ENCODE measurements at places on chromosomes 2 and 18.

GRCh38 chr18:58668211-58668610 lies 3.1 kb upstream of the MALT1 start:
- H3K4me1 ChIP-seq: peaks cover 7% of the 10 kb centered on the region
- no peak overlapping the region for H3K4me3 ChIP-seq
- no peak overlapping the region for H3K27ac ChIP-seq
- H3K36me3 ChIP-seq: no peaks in the 10 kb centered on the region
- H3K27me3 ChIP-seq: no peaks in the 10 kb centered on the region

DNA sequence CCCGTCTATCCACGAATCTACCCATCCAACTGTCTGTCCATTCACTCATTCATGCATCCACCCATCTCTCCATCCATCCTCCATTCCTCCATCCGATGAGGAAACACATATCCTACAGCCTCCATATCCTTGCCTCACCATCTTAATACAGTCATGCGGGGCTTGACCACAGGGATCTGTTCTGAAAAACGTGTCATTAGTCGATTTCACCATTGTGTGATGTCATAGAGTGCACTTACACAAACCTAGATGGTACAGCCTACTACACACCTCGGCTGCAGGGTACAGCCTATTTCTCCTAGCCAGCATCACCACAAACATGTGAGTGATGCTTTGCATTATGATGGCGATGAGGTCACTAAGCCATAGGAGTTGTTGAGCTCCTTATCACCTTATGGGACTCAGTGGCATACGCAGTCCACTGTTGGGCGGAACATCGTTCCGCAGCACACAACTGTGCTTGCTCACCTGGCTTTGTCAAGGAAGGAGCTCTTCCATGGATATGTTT lies 1.9 kb upstream of the NT5DC4 start:
- no peaks in the 10 kb centered on the region for H3K27me3 ChIP-seq
- no peaks in the 10 kb centered on the region for H3K4me1 ChIP-seq
- H3K36me3 ChIP-seq: no peaks in the 10 kb centered on the region
- H3K4me3 ChIP-seq: no peak overlapping the region

- DNase-seq: no peak
- H3K27ac ChIP-seq: no peak overlapping the region
- H3K27me3 ChIP-seq: no peaks in the 10 kb centered on the region
- no peak overlapping the region for H3K4me3 ChIP-seq
Observed at GRCh38 chr2:167637741-167638140, 609.7 kb downstream of the STK39 start.

- no peak overlapping the region for H3K27ac ChIP-seq
- no peaks in the 10 kb centered on the region for H3K36me3 ChIP-seq
- no peaks in the 10 kb centered on the region for H3K27me3 ChIP-seq
- H3K4me1 ChIP-seq: peaks cover 5% of the 10 kb centered on the region
- no peak for DNase-seq
- H3K4me3 ChIP-seq: no peak overlapping the region
Observed at GRCh38 chr2:152433791-152434190, 98.8 kb downstream of the FMNL2 start.

DNA sequence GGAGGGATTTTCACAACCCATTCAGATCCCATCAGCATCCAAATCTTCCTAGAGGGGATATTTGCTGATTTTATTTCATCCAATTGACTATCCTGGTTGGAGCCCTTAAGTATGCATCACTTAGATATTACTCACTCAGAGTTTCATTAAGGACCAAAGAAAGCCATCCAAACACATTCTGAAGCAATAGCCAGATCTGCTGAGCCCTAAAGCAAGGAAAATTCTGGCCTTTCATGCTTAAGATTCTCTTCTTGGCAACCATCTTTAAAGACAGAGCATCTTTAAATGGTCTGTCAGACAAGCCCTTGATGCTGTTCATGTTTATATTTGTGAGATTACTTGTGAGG lies 40.9 kb upstream of the C1D start:
- H3K4me1 ChIP-seq: no peaks in the 10 kb centered on the region
- no peaks in the 10 kb centered on the region for H3K36me3 ChIP-seq
- H3K27me3 ChIP-seq: no peaks in the 10 kb centered on the region
- H3K4me3 ChIP-seq: no peak overlapping the region
- no peak overlapping the region for H3K27ac ChIP-seq

DNA sequence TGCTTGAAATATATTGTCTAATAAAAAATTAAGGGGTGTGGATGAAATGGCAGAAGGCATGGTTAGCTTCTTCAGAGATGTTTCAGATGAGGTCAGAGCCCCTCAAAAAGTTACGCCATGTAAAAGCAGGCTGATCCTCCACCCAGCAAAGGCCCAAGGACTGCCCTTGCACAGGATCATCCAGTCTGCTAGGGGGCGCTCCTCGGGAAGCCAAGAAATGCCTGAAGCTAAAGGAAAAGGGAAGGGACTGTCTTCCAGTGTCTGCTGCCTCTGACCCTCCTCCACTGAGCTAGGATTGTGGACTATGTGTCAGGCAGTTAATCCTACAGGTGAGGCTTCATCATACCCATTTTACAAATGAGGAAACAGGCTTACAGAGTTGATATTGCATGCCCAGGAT lies 33.8 kb upstream of the TEX51 start:
- no peak overlapping the region for H3K4me3 ChIP-seq
- no peaks in the 10 kb centered on the region for H3K36me3 ChIP-seq
- no peaks in the 10 kb centered on the region for H3K27me3 ChIP-seq
- no peaks in the 10 kb centered on the region for H3K4me1 ChIP-seq
- no peak for DNase-seq

GRCh38 chr2:26557244-26557925 lies 79.5 kb upstream of the OTOF start:
- no peaks in the 10 kb centered on the region for H3K27me3 ChIP-seq
- H3K4me3 ChIP-seq: no peak overlapping the region
- H3K27ac ChIP-seq: no peak overlapping the region
- H3K4me1 ChIP-seq: no peaks in the 10 kb centered on the region

GRCh38 chr2:152755029-152755428 lies 36.6 kb downstream of the ARL6IP6 start:
- no peaks in the 10 kb centered on the region for H3K36me3 ChIP-seq
- DNase-seq: peak; percentile 21
- H3K27me3 ChIP-seq: no peaks in the 10 kb centered on the region

GRCh38 chr18:26440644-26441043 lies 107.7 kb downstream of the KCTD1 start:
- H3K27ac ChIP-seq: no peak overlapping the region
- DNase-seq: no peak
- no peaks in the 10 kb centered on the region for H3K27me3 ChIP-seq
- H3K4me1 ChIP-seq: no peaks in the 10 kb centered on the region

DNA sequence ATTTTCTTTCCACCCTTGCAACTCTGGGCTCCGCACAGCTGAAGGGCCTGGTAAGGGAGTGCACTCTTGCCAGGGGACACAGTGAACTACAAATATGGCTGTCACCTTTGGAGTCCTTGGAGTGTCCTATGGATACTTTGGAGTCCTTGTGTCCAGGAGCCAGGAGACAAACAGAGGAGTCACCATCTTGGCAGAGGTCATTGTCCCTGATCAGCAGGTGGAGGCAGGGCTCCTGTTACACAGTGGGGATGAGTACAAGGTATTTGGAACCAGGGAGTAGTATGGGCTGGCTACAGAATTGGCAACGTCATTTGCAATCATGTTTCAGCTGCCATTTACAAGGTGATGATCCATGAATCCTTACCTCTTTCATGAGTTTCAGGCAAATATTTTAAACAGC lies 132.5 kb downstream of the FAM161A start:
- H3K4me3 ChIP-seq: no peak overlapping the region
- H3K4me1 ChIP-seq: no peaks in the 10 kb centered on the region

DNA sequence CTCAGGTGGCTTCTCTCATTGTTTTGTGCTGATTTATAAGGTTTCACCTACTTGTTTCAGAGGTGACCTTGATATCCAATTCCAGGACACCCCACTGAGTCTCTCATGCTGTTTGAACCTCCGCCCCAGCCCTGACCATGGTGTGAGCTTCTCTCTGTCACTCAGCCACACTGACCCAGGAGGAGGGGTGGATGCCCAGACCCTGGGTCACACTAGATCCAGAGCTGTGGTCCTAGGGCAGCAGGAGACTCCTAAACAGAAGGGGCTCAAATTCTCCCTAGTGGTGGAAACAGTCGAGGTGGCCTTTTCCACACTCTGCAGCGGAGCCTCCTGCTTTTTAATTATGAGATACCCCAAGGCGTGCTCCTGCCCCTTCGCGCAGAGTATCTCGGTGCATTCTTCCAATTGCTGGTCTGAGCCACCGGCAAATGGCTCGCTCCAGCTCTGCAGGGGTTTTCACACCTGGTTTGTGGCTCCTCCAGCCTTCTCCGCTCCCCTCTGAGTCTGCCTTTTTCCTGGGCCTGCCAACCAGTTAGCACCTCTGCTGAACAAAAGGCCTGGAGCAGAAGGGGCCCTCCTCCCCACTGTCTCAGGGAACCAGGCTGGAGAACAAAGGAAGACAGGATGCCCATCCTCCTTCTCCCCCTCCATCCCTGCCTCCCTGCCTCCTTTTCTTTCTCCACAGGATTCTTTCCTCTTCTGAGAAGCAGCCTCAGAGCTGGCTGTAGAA lies 147.3 kb upstream of the SPRED2 start:
- no peaks in the 10 kb centered on the region for H3K27me3 ChIP-seq
- no peak for DNase-seq
- H3K4me3 ChIP-seq: no peak overlapping the region

GRCh38 chr2:147082850-147083522 lies 761.8 kb upstream of the ACVR2A start:
- H3K36me3 ChIP-seq: no peaks in the 10 kb centered on the region
- H3K27ac ChIP-seq: no peak overlapping the region
- DNase-seq: peak; percentile 29
- H3K27me3 ChIP-seq: no peaks in the 10 kb centered on the region
- H3K4me1 ChIP-seq: no peaks in the 10 kb centered on the region

Data from thyroid gland (tissue), 4 donors.